Smooth muscle cell of the pulmonary artery (primary cell): ENCODE measurements at places on chromosomes 16 and 17. TPM values are rescaled to one million over a fixed set of nuclear protein-coding genes. Genes with fewer than 3 reads are reported as not detected.

Gene SHCBP1
- total RNA-seq: 3.8 and 11.5 TPM in 2 replicates

Gene PDXDC1
- total RNA-seq: 96.7 and 137 TPM in 2 replicates

Gene STX1B
- total RNA-seq: 0.85 and 2.6 TPM in 2 replicates

Gene SPATA22
- 0.13 and 0.26 TPM in 2 replicates for total RNA-seq

Gene OR3A3
- 0.10 TPM in 1 of 2 replicates, not detected in the other for total RNA-seq

Gene LPO
- 0.07 TPM in 1 of 2 replicates, not detected in the other for total RNA-seq

Gene G6PC1
- not detected in 2 replicates for total RNA-seq

Gene OTOP2
- total RNA-seq: not detected in 2 replicates

Gene DNAJC7
- 45.6 and 48.4 TPM in 2 replicates for total RNA-seq

Gene TEKT3
- 0.20 and 0.91 TPM in 2 replicates for total RNA-seq

Gene POLDIP2
- 81.4 and 95.5 TPM in 2 replicates for total RNA-seq
